ENCODE measurements at places on chromosomes 1 and 21.

DNA sequence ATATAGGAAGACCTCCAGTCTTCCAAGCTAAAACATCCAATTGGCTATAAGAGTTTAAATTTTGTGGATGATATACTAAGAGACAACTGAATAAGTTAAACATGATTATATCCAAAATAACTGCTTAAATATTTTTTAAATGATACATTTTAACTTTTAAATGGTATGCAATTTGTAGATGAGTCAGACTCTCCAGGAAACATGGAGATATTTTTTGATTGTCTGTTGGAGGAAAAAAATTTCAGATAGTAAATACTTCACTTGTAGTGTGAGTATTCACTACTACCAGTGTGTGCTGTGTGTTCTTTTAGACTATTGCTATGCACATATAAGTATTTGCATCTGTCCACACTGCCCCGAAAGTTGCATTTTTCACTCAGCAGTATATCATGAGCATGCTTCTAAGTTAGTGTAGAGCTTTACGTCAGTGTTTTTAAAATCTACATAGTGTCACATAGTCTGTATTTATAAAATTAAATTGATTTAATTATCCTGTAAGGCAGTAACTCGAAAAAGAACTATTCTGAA lies 91.1 kb downstream of the USP25 start:
- DNase-seq = no peak

DNA sequence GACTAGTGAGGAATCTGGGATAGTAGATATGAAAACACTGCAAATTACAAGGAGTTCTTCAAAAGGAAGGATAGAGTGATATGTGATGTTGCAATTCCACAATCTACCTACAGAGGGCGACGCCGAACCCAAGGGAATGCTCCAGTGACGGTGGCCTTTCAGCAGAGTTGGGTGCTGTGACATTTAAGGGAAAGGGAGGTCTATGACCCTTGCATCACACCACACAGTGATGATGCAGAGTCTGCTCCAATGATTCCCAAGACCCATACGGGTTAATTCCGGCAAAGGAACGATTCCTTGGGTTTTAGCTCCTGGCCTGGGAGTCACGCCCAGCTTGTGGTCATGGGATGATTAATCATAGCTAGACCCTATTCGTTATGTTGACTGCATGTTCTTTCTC lies 123.0 kb upstream of the IGSF21 start:
- no peak for DNase-seq

GRCh38 chr1:192852001-192852947 lies 43.4 kb downstream of the RGS2 start:
- no peak for DNase-seq

DNA sequence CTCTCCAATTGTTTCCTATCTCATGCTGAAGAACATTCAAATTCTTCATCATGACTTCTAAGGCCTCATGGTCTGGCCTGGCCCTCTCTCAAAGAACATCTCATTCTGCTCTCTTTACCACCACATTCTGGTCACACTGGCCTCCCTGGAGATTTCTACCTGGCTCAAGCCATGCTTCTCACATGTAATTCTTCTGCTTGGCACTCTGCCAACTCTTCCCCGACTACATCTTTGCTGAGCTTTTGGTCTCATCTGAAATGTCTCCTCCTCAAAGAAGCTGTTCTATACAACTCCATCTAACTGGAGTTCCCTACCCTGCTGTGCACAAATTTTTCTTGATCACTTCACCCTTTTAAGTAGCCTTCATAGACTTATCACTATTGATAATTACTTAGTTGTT lies 1.4 kb upstream of the TBX19 start:
- DNase-seq = no peak

DNA sequence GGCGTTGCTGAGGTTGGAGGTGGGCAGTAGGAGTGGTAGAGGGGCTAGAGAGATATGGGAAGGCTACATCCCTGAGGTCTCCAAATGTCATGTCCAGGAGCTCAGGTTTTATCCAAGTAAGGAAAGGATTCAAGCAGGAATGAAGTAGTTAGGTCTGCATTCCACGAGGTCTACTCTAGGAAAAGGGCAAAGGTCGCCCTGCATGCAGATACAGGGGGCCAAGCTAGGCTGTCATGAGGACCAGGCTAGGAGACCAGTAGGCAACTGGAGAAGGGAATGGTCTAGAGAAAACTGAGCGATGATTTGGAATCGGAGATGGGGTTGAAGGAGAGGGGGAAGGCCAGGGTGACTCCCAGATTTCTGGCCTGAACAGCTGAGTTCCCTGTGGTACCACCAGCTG lies 48.7 kb downstream of the IRF2BP2 start:
- no peak for DNase-seq

DNA sequence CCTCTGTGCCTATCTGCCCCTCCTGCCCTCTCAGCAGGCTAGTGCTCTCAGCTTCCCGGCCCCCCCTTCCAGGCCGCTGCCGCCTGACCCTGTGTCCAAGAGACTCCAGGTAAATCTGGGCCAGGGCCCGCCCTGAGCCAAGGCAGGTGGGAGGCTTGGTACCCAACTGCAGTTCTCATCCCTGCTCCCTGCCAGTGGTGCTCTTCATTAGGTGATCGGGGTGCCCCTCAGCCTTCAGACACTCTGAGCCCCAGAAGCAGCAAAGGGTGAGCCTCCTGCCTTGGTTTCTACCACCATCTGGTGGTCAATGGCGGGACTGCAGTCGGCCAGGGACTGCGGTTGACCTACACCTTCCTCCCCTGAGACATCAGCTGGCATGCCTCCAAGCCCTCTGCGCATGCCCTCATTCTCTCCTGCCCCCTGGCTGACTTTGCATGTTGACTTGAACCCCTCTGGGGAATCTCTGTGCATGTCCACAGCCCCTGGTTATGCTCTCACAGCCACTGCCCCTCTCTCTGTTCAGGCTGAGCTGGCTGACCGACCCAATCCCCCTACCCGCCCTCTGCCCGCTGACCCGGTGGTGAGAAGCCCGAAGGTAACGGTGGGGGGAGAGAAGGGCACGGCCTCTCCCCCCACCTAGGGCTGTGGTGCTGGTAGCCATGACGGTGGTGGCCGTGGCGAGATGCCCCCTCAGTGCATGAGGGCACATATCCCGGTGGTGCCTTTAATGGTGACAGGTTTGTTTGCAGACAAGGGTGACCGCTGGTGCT lies 2.0 kb upstream of the EFNA4 start:
- DNase-seq = peak; percentile 97

DNA sequence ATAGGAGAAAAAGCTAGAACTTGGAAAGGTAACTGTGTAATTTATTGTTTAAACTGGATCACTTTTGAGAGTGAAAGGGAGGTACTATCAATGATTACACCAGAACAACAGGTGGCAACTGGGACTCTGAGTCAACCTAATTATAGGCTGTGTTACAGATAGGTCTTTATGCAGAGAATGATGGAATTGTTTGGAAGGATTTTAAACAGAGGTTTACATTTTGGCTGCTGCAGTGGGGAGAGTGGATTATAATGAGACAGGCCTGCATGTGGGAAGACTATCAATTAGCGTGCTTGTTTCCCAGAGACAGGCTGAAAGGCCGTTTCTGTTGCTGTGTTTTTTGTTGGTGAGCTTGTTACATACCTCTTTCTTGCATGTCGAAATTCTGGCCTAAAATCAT lies 432.9 kb downstream of the PLA2G4A start:
- DNase-seq = no peak

DNA sequence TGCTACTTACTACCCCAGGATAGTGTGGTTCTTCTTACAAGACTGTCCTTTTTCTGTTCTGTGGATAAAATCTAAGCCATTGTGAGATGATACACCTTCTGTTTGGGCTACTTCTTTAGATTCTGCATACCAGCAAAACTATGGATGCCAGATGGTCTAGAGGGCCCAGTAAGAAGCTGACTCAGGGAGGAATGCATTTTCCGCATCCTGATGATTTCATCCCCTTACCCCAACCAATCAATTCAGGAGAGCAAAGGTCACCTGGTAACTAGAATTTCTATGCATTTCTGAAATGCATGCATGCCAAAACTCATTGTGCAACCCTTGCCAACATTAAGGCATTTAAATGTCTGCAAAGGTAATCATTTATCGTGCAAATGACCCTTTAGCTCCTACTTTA lies 285.7 kb upstream of the ZP4 start:
- no peak for DNase-seq

- no peak for DNase-seq
Measured at GRCh38 chr1:72037745-72038343, 244.5 kb downstream of the NEGR1 start.

DNA sequence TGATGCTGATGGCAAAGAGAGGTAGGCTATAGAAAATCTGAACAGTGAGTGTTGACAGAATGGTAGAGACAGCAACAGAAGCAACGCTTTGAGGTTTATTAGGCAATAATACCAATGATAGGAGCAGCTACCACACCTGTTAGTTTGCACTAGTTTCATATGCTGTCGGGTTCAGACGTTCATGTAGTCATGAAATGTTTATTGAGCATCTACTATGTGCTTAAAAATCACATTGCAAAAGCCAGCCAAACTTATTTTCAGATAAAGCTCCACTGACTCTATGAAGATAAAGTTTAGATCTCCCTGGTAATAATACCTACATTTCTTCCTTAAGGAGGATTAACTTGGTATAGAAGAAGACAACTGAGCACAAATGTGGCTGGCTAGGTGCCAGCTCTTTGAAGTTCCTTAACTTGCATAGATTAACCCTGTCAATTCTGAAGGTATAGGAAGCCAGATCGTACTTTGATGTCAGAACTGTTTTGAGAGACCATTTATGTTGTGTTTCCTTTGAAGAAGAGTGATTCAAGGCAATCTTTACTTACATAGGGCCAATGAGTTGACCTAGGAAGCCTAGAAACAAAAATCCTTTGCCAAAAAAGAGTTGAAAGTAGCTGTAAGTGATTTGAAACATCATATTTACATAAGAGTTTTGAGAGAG lies 71.5 kb downstream of the DISP1 start:
- no peak for DNase-seq

DNA sequence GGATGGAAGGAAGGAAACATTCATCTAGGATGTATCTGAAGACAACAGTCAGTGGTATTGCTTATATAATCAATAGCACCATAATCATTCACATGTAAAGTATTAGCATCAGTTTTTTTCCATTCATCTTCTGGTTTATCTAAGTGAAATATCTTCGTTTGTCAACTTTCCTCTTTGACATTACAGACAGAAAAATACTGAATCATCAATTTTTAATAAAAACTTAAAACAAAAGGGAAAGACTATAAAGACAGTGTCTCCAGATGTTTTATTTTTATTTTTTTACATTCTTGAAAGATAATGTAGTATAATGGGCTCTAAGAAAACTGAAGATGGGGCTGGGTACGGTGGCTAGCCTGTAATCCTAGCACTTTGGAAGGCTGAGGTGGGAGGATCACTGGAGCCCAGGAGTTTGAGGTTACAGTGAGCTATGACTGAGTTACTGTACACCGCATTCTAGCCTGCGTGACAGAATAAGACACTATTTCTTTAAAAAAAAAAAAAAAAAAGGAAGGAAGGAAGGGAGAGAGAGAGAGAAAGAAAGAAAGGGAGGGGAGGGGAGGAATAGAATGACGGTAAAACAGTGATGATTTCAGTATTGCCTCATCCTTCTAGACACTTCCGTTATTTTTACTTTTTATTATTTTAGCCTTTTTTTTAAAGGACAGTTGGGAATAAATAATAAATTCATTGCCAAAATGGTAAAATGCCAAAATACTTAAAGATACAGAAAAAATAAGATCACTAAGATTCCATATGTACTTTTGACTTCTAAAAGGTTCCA lies 89.5 kb downstream of the NRIP1 start:
- DNase-seq = no peak

- DNase-seq = no peak
Measured at GRCh38 chr1:110424699-110425611, 17.5 kb upstream of the LAMTOR5 start.

DNA sequence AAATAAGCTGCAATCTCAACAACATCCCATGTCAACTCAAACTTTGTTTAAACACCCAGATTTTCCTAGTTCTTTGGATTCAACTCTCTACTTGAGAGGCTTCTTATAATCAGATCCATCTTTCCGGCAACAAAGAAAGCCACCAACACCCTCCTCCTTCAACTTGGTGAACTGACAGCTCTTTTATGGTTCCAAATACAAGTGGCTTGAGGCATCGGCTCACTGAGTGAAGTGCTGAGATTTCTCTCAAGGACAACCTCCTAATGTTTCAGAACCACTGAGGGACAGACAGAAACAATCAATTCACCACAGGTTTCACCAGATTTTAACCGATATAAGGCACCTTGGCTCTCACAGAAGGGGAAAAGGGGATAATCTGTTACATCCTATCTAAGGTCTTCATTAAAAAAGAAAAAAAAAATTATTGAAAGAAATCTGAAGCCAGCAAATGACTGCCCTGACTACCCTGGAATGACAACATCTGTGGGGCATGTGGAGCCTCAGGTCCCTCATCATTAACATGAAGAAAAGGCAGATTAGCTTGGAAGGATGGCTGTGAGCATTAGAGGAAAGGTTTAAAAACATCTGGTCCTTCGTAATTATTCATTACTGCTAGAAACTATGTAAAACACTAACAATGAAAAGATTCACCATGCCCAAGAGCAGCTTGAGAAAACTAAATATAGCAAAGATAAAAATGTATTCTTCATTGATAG lies 50.9 kb downstream of the PTPN14 start:
- no peak for DNase-seq

GRCh38 chr1:6491480-6491962 lies at the start of gene PLEKHG5:
PLEKHG5 (minus strand) TSS chr1:6491667; CDS start chr1:6477571, 14,096 bp downstream.
- no peak for DNase-seq

DNA sequence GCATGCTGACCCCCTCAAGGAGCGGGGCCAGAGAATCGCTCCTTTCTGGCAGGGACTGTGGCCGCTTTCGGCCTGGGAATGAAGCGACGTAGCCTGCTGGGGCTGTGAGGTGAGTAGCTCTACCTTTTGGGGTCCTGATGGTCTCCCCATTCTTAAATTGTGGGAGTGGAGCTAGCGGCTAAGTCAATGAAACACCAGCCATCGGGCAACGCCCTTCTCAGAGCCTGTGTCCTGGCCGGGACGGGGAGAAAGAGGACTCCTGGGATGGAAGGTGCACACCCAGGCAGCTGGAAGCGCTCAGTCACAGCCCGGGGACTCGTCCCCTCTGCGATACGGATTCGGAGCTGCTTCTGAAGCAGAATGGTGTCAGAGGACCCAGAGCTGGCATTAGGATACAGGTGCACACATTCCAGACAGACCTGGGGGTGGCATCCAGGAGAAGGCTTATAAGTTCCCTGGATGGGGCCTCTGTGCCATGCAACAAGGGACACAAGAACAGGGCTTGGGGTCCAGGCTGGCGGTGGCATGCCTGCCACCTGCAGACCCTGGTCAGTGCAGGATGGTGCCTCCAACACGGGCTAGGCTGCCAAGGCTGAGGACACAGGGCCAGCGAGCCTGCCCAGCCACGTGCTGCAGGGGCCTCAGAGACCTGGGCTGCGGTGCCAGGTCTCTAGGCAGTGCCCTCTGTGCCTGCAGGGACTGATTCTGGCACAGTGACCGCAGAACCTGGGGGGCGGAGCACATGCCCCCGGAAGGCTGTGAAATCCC lies 945 bp upstream of the WNT9A start:
- DNase-seq = no peak

- DNase-seq = no peak
Measured at GRCh38 chr21:31752352-31752751, 20.4 kb upstream of the SCAF4 start.

Data from stimulated activated CD4-positive, alpha-beta T cell treated with anti-CD3 and anti-CD28 coated beads, Interleukin-1b, Interleukin-23, amount 100 ng/mL, for 4 hours (primary cell).